ENCODE measurements at places on chromosomes 7 and 10. TPM values are rescaled to one million over a fixed set of nuclear protein-coding genes. Genes with fewer than 3 reads are reported as not detected.

The FBXW4 gene
- total RNA-seq = 25.8 TPM

The ACTR3C gene
- not detected for total RNA-seq

The CTTNBP2 gene
- 22.2 TPM for total RNA-seq

The DDX56 gene
- 84.3 TPM for total RNA-seq

The SPDYE2B gene
- total RNA-seq = not detected

The HOXA6 gene
- not detected for total RNA-seq

All from glutamatergic neuron (in vitro differentiated cells).